Right lobe of liver (tissue), 6 donors: ENCODE measurements at places on chromosomes 3 and 15. TPM values are rescaled to one million over a fixed set of nuclear protein-coding genes. Genes with fewer than 3 reads are reported as not detected.

DNA sequence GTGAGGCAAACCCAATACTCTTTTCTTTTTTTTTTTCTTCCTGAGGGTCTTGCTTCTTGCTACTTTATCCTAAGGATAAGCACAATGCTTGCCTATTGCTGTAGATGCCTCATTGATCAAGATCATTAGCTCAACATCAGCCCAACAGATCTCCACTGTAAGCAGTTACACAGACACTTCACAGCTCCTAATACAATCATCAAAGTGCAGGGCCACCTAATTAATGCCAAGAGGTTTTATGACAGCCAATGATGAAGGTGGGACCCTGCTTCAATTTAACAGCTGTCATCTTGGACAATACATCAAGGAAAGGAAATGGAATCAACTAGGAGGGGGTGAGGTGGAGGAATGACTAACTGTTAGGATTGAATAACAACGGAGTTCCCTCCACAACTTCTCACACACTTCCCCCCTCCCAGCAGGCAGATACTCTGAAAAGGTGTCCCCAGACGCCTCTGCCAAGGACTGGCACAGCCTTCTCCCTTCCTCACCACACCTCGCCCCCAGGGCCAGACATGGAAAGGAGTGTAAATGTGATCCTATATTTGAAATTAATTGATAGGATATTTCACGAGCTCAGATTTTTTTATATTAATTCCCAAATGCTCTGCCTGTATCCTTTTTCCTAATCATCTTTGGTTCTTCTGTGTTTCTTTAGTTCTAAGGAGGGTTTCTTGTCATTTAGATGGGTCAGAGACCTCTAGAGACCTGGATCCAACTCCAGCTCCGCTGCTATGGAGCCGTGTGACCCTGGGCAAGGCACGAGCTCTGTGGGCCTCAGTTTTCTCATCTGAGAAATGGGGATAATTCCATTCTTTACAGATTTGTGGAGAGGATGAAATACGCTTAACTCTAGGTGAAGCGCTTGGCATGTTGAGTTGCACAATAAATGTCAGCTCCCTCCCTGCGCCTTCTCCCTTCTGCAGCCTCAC lies 1.2 kb downstream of the DCLK3 start:
- H3K27ac ChIP-seq, result no peak overlapping the region
- H3K4me3 ChIP-seq, result no peak overlapping the region
- H3K36me3 ChIP-seq, result no peaks in the 10 kb centered on the region
- H3K27me3 ChIP-seq, result no peaks in the 10 kb centered on the region
- no peaks in the 10 kb centered on the region for H3K4me1 ChIP-seq

DNA sequence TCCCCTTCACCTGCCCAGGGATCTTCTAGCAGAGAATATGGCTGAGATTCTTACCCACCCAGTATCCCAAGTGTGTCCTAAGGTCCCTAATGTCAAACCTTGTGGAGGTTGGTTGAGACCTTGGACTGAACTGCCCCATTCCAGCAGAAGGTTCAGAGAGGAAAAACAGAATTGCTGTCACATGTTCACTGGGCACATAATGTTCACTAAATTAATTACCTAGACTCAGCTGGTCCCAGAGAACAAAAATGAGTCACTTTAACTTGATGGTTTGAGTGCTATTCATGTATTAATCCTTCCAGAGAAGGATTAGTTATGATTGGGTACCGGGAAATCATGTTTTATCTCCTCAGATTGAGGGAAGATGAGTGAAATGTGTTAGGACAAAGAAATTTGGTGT lies 171.3 kb upstream of the GADL1 start:
- H3K4me3 ChIP-seq, result no peak overlapping the region
- no peaks in the 10 kb centered on the region for H3K36me3 ChIP-seq
- peaks cover 5% of the 10 kb centered on the region for H3K27me3 ChIP-seq
- no peak overlapping the region for H3K27ac ChIP-seq
- DNase-seq, result no peak

- no peak for DNase-seq
- no peak overlapping the region for H3K27ac ChIP-seq
- no peaks in the 10 kb centered on the region for H3K36me3 ChIP-seq
- H3K4me1 ChIP-seq, result peaks cover 3% of the 10 kb centered on the region
- H3K27me3 ChIP-seq, result no peaks in the 10 kb centered on the region
Measured at GRCh38 chr15:64459066-64459781, 1.2 kb upstream of the ZNF609 start.

- no peak overlapping the region for H3K4me3 ChIP-seq
- no peak overlapping the region for H3K27ac ChIP-seq
Measured at GRCh38 chr3:14129296-14129695, 4.4 kb downstream of the TMEM43 start.

DNA sequence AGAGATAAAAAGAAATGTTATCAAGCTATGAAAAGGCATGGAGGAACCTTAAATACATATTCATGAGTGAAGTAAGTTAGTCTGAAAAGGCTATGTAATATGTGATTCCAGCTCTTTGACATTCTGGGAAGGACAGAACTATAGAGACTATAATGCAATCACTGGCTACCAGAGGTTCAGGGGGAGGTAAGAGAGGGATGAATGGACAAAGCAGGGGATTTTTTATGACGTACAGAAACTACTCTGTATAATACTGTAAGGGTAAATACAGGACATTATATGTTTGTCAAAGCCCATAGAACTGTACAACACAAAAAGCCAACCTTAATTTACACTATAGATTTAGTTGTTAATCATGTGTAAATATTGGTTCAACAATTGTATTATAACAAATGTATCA lies 46.1 kb downstream of the MCTP2 start:
- H3K27ac ChIP-seq, result no peak overlapping the region
- H3K4me1 ChIP-seq, result no peaks in the 10 kb centered on the region
- no peak overlapping the region for H3K4me3 ChIP-seq
- no peaks in the 10 kb centered on the region for H3K27me3 ChIP-seq
- no peak for DNase-seq

- H3K27ac ChIP-seq, result peak overlapping the region; percentile 41
- no peak for DNase-seq
- peaks cover 8% of the 10 kb centered on the region for H3K4me1 ChIP-seq
- H3K4me3 ChIP-seq, result no peak overlapping the region
- no peaks in the 10 kb centered on the region for H3K27me3 ChIP-seq
Measured at GRCh38 chr3:32399030-32399620, 7.5 kb downstream of the CMTM7 start.

- no peaks in the 10 kb centered on the region for H3K27me3 ChIP-seq
- H3K4me3 ChIP-seq, result no peak overlapping the region
- H3K36me3 ChIP-seq, result no peaks in the 10 kb centered on the region
- H3K4me1 ChIP-seq, result no peaks in the 10 kb centered on the region
- DNase-seq, result no peak
- no peak overlapping the region for H3K27ac ChIP-seq
Measured at GRCh38 chr3:146970236-146970635, 365.1 kb upstream of the PLSCR5 start.

DNA sequence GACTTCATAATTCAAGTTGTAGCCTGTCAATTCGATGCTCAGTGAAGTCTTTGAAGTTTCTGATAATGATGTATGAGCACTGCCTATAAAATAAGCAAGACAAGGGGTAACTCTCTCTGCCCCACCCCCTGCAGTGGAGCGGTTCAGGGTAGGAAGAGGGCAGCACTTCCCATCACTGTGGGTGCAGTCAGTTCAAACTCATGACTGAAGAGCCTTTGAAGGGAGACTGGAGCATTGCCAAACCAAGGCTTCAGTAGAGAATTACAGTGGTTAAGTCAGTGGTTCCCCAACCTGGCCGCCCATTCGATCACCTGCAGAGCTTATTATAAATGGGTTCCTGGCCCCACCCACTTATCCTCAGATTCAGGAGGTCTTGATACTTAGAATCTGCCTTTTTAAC lies 190.6 kb downstream of the SHQ1 start:
- H3K27me3 ChIP-seq, result no peaks in the 10 kb centered on the region
- H3K27ac ChIP-seq, result no peak overlapping the region
- H3K4me1 ChIP-seq, result no peaks in the 10 kb centered on the region
- no peak for DNase-seq
- H3K36me3 ChIP-seq, result no peaks in the 10 kb centered on the region
- H3K4me3 ChIP-seq, result no peak overlapping the region

- no peak for DNase-seq
- no peaks in the 10 kb centered on the region for H3K36me3 ChIP-seq
- no peaks in the 10 kb centered on the region for H3K27me3 ChIP-seq
- H3K4me1 ChIP-seq, result no peaks in the 10 kb centered on the region
- no peak overlapping the region for H3K27ac ChIP-seq
Measured at GRCh38 chr3:193174140-193174539, 66.9 kb upstream of the PLAAT1 start.

The SLC24A5 gene
- not detected for total RNA-seq

The HIGD2B gene
- not detected for total RNA-seq

The ZNF280D gene
- 18.2 TPM for total RNA-seq

The MST1R gene
- 0.57 TPM for total RNA-seq
